ENCODE measurements at places on chromosomes 16 and 17.

DNA sequence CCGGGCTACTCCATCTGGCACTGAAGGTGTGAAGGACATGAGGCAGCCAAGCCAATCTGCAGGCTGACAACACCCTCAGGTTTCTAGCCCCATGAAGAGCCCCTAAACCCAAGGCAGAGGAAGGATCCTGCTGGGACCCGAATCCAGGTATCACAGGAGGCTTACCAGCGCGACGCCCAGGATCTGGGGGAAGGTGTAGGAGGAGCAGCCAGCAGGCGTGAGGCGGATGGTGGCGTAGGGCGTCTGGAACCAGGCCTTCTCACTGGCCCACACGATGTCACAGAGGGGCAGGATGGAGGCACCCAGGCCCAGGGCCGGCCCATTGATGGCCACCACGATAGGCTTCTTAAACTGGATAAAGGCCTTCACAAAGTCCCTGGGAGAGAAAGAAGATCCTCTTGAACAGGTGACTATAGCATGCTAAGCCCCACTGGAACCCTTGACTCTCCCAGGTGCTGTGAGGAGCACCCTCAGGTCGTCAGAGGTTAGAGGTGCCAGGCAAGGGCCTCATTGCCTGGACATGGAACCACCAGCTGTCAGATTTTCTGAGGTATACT lies 71.7 kb downstream of the DYNLRB2 start:
- DNase-seq = no peak

- no peak for DNase-seq
Observed at GRCh38 chr17:72697602-72698146, 394.8 kb downstream of the SLC39A11 start.

DNA sequence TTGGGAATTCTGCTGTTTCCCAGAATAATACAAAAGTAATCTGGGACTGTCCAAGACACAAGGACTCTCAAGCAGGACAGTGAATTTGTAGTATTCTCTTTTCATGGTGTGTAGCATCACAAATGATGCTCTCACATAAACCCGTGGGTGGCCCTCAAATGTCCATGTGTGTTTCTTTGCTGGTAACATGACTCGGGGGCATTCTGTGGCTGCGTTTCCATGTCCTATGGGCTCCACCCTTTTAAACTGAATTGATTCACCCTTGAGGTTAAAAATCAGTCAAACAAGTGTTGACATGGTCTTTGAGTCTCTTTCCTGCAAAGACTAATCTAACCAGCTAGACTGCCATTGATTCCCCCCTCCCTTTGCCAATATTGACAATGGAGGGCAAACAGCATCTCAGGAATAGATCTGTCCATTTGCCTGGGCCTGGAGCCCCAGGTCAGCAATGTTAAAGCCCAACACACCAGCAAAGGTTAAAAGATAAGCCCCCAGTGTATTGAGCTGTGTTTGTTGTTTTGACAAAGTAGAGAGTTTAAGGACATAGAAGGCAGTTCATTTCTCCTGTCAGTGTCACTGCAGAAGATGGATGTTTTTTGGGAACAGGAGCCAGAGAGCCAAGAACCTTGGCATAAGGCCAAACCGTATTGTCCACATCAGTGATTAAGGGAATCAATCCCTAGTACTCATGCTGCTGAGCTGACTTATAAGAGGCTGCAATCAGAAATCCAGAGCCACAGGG lies 117.1 kb upstream of the COX10 start:
- no peak for DNase-seq

DNA sequence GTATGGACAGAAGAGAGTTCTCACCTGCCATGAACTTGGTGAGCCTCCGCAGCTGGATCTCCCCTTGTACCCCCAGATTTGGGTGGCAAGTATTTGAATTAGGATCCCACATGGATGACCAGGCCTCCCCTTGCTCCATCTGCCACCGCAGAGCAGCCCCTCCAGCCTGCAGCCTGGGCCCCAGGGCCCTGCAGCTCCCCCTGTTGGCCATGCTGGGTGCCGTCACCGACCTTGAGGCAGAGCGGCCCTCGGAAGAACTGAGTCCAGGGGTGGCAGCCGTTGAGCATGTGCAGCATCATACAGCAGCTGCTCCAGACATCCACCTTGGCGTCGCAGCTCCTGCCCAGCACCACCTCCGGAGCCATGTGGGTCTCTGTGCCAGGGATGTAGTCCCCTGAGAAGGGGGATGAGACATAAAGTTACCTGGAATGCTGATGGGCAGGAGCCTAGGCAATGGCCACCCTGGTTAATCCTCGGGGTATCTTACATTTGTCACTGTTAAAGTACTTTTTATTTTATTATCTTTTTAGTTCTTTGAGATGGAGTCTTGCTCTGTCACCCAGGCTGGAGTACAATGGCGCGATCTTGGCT lies 9.0 kb upstream of the SPATA32 start:
- peak; percentile 74 for DNase-seq

DNA sequence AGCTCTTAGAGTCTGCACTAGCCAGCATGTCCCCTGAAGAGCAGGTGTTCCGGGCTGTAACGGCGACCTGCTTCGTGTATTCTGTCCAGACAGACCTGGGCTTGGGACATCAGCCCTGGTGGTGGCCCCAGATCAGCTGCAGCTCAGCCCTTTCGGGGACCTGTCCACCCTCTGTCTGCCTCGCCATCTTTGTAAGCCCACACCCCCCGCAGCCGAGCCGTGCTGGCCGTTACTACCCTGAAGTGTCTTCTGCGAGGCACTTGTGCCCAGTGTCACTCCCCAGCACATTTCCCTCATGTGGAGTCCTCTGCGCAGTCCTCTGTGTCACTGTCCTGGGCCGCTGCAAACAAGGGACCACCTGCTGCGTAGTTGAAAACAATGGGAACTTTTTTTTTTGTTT lies 10.4 kb downstream of the CARD14 start:
- DNase-seq = no peak

DNA sequence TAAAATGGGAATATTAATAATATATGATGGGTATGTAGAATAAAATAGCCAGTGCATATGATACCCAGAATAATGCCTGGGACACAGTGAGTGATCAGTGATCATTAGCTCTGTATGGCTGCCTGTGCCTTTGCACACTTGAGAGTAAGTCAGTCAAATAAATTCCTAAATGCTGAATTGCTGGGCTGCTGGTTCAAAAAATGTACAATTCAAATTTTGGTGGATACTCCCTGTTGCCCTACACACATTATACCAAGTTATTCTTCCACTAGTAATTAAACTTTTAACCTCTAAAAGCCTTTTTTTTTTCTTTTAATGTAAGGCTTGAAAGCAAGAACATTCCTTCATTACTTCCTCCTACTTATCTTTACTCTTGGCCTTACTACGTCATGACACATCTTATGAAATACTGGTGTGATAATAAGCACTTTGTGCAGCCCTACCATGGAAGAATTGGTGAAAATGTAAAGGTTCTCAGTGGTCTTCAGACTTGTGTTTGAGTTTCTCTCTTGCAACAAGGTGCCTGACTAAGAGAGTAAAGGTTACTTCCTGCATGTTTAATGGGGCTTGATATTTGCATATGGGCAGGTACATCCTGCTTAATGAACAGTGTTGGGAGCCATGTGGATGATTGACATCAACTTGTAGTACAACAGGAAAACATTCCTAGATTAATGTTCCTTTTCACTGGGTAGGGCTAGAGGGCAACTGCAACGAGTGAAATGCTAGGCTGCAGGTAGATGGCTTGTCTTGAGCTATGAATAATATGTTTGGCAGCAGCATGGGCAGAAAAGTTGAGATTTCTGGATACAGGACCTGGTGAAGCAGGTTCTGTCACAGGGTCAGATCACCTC lies 84.3 kb downstream of the PRKCA start:
- no peak for DNase-seq

DNA sequence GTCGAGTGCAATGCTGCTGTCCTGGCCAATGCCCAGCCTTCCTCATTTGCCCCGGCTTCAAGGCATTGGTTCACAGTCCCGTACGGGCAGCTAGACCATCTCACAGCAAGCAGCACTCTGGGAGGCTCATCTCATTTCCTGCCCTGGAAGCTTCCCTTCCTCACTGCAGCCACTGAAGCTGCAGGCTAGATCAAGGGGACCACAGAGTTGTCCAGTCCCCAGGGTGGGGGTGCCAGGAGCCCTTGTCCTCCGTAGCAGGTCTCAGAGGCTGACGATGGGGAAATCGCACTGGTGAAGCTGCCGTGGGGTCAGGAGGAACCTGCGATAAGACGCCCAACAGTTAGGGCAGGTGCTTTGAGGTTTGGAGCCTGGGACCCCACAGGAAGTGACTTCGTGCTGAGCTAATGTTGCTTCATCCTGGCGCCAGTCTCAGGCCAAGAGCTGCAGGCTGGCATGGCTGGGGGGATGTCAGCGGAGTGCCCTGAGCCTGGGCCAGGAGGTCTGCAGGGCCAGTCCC lies at the start of gene SPNS3:
TSS of gene SPNS3 (plus strand) at position 426 of the 517 bp plus-strand sequence. CDS start at position 454, 28 bp downstream.
- DNase-seq = peak; percentile 28
